ENCODE measurements at places on chromosomes 12 and 14. TPM values are rescaled to one million over a fixed set of nuclear protein-coding genes. Genes with fewer than 3 reads are reported as not detected.
A peak's percentile ranks its signal among the peaks of the same experiment; 100 is the strongest.

GRCh38 chr12:12476857-12477531, 85.7 kb downstream of the DUSP16 start:
- no peaks in the 10 kb centered on the region for H3K27me3 ChIP-seq
- DNase-seq: no peak
- peaks cover 14% of the 10 kb centered on the region for H3K4me1 ChIP-seq
- no peak overlapping the region for H3K4me3 ChIP-seq

GRCh38 chr14:101395779-101396178, 165.5 kb upstream of the DIO3 start:
- no peaks in the 10 kb centered on the region for H3K27me3 ChIP-seq
- no peaks in the 10 kb centered on the region for H3K4me1 ChIP-seq
- H3K4me3 ChIP-seq: no peak overlapping the region
- no peak overlapping the region for H3K27ac ChIP-seq

- peaks cover 5% of the 10 kb centered on the region for H3K4me1 ChIP-seq
- H3K27ac ChIP-seq: no peak overlapping the region
- no peak overlapping the region for H3K4me3 ChIP-seq
- no peak for DNase-seq
- no peaks in the 10 kb centered on the region for H3K36me3 ChIP-seq
Measured at GRCh38 chr12:29245246-29245645, 96.2 kb downstream of the FAR2 start.

- no peak for DNase-seq
- H3K36me3 ChIP-seq: peaks cover 4% of the 10 kb centered on the region
- H3K27me3 ChIP-seq: no peaks in the 10 kb centered on the region
- H3K4me3 ChIP-seq: no peak overlapping the region
- peaks cover 15% of the 10 kb centered on the region for H3K4me1 ChIP-seq
Measured at GRCh38 chr12:12654691-12655460, 41.1 kb downstream of the GPR19 start.

- H3K4me1 ChIP-seq: no peaks in the 10 kb centered on the region
- H3K4me3 ChIP-seq: no peak overlapping the region
Measured at GRCh38 chr12:63387771-63388170, 236.8 kb upstream of the AVPR1A start.

ING4 gene
- 94.6 TPM for polyA plus RNA-seq

- H3K4me1 ChIP-seq: no peaks in the 10 kb centered on the region
- H3K4me3 ChIP-seq: no peak overlapping the region
- no peaks in the 10 kb centered on the region for H3K36me3 ChIP-seq
- H3K27me3 ChIP-seq: no peaks in the 10 kb centered on the region
- H3K27ac ChIP-seq: no peak overlapping the region
Measured at GRCh38 chr12:623865-624372, 39.3 kb downstream of the NINJ2 start.

- no peaks in the 10 kb centered on the region for H3K4me1 ChIP-seq
- H3K36me3 ChIP-seq: no peaks in the 10 kb centered on the region
- H3K27ac ChIP-seq: no peak overlapping the region
Measured at GRCh38 chr12:77841521-77841920, 10.8 kb downstream of the NAV3 start.

RNASE7 gene
- not detected for polyA plus RNA-seq

DNA sequence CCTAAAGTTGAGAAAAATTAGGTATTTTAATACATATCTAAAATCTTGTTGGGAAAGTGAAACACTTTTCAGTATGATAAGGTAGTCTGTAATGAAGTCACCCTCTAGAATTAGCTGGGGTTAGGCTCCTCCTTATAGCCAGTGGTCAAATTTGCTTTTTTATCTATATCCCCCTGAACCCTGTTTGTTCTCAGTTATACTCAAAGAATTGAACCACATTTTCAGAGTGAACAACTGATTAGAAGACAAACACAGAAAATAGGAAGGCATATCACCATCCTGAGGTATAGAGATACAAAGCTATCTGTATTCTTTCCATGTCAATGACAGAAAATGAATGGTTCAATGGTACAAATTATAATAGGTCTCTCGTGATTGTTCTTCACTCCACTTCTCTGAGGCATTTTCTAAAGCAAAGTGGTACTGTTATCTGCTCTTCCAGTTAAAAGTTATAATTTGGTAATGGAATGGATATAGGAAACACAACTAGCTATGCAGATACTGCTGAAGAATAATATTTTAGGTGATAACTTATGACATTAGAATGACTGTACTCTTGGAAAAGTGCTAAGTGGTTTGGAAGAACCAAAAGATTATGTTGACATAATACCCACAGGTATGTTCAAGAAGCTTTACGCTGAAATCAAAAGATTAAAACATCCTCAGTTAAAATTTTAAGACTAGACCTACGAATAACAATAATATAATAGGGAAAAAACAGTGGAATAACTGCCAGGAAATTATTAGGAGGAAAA, 27.6 kb downstream of the WASHC3 start:
- H3K4me3 ChIP-seq: no peak overlapping the region
- H3K36me3 ChIP-seq: no peaks in the 10 kb centered on the region
- no peak for DNase-seq
- H3K4me1 ChIP-seq: no peaks in the 10 kb centered on the region

STK38L gene
- 22.2 TPM for polyA plus RNA-seq

NOP9 gene
- polyA plus RNA-seq: 27.7 TPM

HHIPL1 gene
- 5.1 TPM for polyA plus RNA-seq

DNA sequence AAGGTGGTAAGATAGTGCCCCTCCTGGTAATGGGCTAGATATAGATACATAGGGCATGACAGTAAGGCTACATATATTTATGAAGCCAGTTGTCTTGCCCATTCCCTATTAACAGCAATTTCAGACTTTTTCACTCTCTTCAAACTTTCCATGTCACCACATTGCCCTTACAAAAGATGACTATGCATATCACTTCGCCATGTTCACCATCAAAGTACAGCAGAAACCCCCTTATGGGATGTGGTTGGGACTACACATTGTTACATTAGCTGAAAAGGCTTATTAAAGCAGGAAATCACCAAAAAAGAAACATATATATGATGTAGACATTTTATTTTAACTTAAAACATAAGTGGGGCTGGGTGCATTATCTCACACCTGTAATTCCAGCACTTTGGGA, 9.8 kb upstream of the SMCO2 start:
- no peaks in the 10 kb centered on the region for H3K4me1 ChIP-seq
- no peak overlapping the region for H3K4me3 ChIP-seq
- H3K36me3 ChIP-seq: no peaks in the 10 kb centered on the region
- no peak for DNase-seq

- peaks cover 9% of the 10 kb centered on the region for H3K4me1 ChIP-seq
- H3K27ac ChIP-seq: no peak overlapping the region
- no peak for DNase-seq
- H3K36me3 ChIP-seq: no peaks in the 10 kb centered on the region
- H3K4me3 ChIP-seq: no peak overlapping the region
- H3K27me3 ChIP-seq: no peaks in the 10 kb centered on the region
Measured at GRCh38 chr14:23097786-23098185, 2.5 kb downstream of the C14orf119 start.

DNA sequence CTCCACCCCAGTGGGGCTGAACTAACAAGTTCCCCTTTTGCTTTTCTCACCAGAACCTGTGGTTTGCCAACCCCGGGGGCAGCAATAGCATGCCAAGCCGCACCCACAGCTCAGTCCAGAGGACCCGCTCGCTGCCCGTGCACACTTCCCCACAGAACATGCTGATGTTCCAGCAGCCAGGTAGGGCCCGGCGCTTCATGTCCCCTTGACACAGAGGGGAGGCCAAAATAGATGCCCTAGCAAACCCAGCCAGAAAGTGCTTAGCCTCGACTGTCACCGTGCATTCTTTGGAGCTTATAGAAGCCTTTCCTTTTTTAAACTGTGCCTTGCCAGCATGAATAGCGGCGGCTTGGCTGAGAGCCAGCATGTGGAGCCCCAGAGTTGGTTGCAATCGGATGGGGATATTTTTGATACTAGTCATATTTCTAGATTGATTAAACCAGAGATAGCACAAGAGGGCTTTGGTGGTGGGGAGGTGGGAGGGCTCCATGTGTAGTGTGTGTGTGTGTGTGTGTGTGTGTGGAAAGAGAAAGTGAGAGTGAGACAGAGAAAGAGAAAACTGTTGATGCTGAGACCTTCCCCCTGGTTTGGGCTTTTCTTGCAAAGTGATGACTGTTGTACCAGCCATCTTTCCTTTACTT, 126.1 kb downstream of the GCH1 start:
- H3K27me3 ChIP-seq: no peaks in the 10 kb centered on the region
- H3K4me3 ChIP-seq: no peak overlapping the region
- DNase-seq: peak; percentile 72
- H3K4me1 ChIP-seq: peaks cover 36% of the 10 kb centered on the region
- peaks cover 16% of the 10 kb centered on the region for H3K36me3 ChIP-seq

RERGL gene
- polyA plus RNA-seq: 1.5 TPM
